ENCODE measurements at places on chromosomes 11 and 22.

DNA sequence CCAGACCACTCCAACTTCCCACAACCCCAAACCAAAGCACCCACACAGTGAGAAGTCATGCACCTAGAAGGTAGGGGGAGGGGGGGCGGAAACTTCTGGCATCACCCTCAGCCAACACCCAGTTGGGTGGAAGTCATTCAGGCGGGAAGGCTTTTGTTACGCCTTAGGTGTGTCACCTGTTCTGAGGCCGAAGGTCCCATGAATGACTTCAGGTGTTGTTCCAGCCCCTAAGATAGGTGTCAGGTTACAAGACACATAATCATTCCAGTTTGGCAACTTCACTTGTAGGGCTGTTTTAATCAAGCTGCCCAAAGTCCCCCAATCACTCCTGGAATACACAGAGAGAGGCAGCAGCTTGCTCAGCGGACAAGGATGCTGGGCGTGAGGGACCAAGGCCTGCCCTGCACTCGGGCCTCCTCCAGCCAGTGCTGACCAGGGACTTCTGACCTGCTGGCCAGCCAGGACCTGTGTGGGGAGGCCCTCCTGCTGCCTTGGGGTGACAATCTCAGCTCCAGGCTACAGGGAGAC lies at the start of gene TMPRSS4:
Gene TMPRSS4, plus strand, starts transcription at position 325 of the 528 bp plus-strand sequence. CDS start 225 bp downstream, outside the sequence.
- no peak for DNase-seq

GRCh38 chr11:128946648-128947047 lies 4.0 kb upstream of the TP53AIP1 start:
- DNase-seq = no peak

DNA sequence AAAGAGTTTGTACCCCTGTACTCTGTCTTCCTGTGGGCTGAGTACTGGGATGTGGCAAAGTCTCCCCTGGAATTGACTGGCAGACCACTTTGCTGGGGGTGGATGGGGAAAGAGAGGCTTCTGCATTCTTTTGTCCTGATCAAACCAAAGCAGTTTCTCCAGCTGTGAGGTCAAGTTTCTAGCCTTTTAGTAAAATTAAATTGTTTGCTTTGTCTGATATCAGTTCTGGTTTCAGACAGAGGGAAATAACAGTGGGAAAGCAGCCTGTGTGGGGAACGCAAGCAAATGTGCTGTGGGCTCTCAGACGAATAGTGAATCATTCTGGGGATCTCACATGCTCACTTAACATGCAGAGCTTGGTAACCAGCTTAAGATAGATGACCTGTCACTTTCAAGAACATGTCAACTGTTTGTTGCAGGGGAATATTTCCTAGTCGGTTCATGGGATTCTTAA lies 151.6 kb downstream of the FAT3 start:
- DNase-seq = no peak

GRCh38 chr22:25475257-25476022 lies 89.0 kb upstream of the GRK3 start:
- DNase-seq = no peak
